ENCODE measurements at places on chromosomes 2 and 18.

GRCh38 chr2:239396881-239397681, 3.7 kb downstream of the HDAC4 start:
- H3K27ac ChIP-seq = no peak overlapping the region
- no peak overlapping the region for H3K4me3 ChIP-seq
- peak; percentile 43 for DNase-seq
- H3K27me3 ChIP-seq = no peaks in the 10 kb centered on the region
- H3K36me3 ChIP-seq = no peaks in the 10 kb centered on the region
- no peaks in the 10 kb centered on the region for H3K4me1 ChIP-seq

DNA sequence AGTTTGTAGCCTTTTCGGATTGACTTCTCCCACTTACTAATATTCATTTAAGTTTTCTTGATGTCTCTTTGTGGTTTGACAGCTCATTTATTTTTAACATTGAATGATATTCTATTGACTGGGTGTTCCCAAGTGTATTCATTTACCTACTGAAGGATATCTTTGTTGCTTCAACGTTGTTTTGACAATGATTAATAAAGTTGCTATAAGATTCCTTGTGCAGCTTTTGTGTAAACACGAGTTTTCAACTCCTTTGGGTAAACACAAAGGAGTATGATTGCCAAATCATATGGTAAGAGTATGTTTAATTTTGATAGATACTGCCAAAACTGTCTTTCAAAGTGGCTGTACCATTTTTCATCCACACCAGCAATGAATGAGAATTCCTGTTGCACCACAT, 1200.9 kb downstream of the DSC3 start:
- no peak for DNase-seq
- no peaks in the 10 kb centered on the region for H3K4me1 ChIP-seq
- no peaks in the 10 kb centered on the region for H3K27me3 ChIP-seq
- H3K36me3 ChIP-seq = no peaks in the 10 kb centered on the region

DNA sequence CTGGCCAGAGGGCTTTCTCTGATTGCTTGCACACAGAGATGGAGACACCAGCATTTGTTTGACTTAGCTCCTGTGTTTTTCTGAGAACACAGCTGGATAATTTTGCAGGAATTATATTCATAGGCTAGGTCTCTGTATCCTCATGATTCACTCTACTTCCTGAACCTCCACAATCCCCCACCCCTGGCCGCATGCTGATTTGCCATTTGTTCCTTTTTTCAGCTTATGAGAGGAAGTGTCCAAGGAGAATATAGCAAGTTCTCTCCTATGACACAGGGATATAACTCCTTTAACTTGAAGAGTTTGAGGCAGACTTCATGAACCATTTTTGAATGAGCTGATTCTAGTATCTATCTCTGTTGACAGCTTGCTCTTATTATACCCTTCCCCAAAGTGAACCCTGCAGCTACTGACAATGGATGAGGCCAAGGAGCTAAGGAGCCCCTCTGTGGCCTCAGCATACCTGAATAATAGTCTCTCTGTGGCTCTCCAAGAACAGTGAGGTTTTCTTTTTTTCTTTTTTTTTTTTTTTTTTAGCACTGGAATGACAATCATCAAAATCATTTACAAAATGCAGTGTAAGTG, 15.4 kb downstream of the CAVIN2 start:
- no peak overlapping the region for H3K27ac ChIP-seq
- H3K36me3 ChIP-seq = no peaks in the 10 kb centered on the region
- H3K27me3 ChIP-seq = no peaks in the 10 kb centered on the region
- H3K4me3 ChIP-seq = no peak overlapping the region

GRCh38 chr2:225027061-225027762, 15.1 kb downstream of the DOCK10 start:
- H3K36me3 ChIP-seq = no peaks in the 10 kb centered on the region
- no peaks in the 10 kb centered on the region for H3K27me3 ChIP-seq
- no peaks in the 10 kb centered on the region for H3K4me1 ChIP-seq
- DNase-seq = no peak
- no peak overlapping the region for H3K4me3 ChIP-seq
- no peak overlapping the region for H3K27ac ChIP-seq

GRCh38 chr2:175766880-175767279, 235.2 kb downstream of the LNPK start:
- no peak overlapping the region for H3K27ac ChIP-seq
- no peaks in the 10 kb centered on the region for H3K4me1 ChIP-seq
- no peaks in the 10 kb centered on the region for H3K27me3 ChIP-seq
- DNase-seq = no peak
- no peaks in the 10 kb centered on the region for H3K36me3 ChIP-seq

DNA sequence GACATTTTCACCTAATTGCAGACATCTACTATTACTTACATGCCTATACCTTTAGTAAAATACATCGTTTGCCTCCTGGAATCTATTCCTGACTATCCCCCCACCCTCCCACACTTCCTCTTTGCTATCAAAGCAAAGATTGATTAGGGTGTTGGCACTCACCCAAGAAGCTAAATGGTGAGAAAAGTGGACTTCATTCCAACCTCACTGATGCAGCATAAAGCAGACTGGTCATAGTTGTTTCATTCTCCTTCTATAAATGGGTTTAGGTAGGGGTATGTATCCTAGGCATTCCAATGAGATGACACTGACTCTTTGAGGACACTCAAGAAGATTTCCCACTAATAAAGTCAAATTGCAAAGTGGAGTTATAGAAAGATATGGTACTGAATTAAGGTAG, 97.4 kb downstream of the LRP1B start:
- no peak overlapping the region for H3K4me3 ChIP-seq
- no peak for DNase-seq
- peaks cover 2% of the 10 kb centered on the region for H3K4me1 ChIP-seq
- no peaks in the 10 kb centered on the region for H3K27me3 ChIP-seq
- no peak overlapping the region for H3K27ac ChIP-seq

DNA sequence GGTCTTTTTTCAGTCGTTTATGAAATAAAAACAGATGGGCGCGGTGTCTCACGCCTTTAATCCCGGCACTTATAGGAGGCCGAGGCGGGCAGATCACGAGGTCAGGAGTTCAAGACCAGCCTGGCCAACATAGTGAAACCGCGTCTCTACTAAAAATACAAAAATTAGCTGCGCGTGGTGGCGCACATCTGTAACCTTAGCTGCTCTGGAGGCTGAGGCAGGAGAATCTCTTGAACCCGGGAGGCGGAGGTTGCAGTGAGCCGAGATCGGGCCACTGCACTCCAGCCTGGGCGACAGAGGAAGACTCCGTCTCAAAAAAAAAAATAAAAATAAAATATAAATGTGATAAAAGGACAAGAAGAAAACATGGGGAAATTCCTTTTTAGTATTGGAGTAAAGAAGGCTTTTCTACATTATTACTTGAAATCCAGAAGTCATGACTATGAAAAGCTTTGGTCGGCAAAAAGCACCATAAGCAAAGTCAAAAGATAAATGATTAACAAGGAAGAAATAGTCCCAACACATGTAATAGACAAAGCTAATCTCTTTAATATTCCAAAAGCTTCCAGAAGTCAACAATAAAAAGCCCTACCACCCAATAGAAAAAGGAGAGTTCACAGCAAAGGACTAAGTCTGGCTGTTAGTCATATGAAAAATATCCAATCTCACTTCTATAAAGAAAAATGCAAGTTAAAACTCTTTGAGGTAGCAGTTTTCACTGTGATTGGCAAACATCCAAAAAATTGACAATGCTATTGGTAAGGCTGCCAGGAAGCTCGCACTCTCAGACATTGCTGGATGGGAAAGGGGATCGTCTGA, 1.4 kb upstream of the FAM168B start:
- H3K27ac ChIP-seq = no peak overlapping the region
- H3K4me3 ChIP-seq = no peak overlapping the region
- no peaks in the 10 kb centered on the region for H3K27me3 ChIP-seq
- DNase-seq = no peak
- no peaks in the 10 kb centered on the region for H3K4me1 ChIP-seq

GRCh38 chr2:19041434-19042041, 316.9 kb downstream of the OSR1 start:
- no peaks in the 10 kb centered on the region for H3K36me3 ChIP-seq
- H3K27me3 ChIP-seq = no peaks in the 10 kb centered on the region
- no peak overlapping the region for H3K27ac ChIP-seq
- no peak for DNase-seq

DNA sequence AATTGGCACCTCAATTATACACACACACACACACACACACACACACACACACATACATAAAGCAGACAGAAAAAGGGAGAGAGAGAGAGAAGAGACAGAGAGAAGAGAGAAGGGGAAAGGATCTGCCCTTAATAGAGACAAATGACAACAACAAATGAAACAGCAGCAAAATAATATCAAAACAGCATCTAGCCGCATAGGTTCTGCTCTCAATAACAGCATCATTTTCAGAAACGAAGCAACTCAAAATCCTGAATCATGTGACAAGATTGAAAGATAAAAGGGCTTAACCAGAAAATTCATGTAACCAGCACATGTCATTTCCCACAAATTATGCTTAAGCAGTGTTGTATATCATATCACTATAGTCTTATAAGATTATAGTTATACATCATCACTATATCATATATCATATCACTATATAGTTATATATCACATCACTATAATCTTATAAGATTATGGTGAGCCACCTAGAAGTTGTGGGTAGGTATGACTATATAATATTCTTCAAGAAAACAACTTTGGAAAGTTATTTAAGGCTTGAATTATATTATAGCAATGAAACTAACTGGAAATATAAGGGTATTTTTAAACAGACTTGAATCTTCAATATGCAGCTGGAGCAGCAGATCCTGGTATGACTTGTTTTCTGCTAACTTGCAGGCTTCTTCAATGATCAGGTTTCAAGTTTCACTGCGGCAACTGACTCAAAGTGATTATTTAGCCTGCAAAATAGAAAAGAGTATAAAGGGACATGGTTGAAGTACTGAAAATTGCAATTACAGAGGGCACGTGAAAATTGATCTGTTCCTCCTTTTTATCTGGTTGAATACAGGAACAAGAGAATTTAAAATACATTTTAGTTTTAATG, 16.1 kb upstream of the VPS54 start:
- H3K27ac ChIP-seq = no peak overlapping the region
- no peak overlapping the region for H3K4me3 ChIP-seq
- no peak for DNase-seq
- no peaks in the 10 kb centered on the region for H3K4me1 ChIP-seq

GRCh38 chr2:73177645-73178255, 24.6 kb upstream of the NOTO start:
- no peak overlapping the region for H3K27ac ChIP-seq
- H3K36me3 ChIP-seq = no peaks in the 10 kb centered on the region
- no peak overlapping the region for H3K4me3 ChIP-seq
- DNase-seq = no peak

DNA sequence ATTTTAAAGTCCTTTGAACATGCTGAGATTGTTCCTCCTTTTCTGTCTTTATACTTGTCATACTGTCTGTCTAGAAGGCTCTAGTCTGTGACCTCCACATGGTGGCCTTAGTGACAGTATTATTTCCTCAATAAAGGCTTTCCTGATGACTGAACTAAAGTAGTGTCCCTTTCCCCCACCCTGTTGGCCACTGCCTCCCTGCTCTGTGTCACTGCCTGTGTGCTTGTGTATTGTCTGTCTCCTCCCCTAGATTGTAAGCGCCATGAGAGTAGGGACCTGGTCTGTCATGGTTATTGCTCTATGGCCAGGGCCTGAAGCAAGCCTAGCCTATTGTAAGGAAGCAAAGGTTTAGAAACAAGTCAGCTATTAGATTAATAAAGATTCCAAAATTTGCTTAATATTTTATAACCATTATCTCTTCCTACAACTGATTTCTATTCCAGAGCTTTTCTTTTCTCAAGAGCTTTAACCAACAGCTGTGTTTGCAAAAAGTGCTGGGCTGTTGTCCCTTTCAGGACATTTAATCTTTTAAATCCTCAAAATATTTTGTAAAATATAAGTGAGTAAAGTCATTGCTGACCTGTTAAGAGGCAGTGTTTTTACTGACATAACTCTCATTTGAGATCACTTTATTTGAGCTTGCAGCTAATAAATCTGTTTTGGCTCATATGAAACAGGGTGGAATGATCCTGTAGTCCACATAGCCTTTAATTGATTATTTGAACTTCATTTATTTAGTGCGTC, 35.5 kb downstream of the DIS3L2 start:
- H3K36me3 ChIP-seq = no peaks in the 10 kb centered on the region
- H3K4me1 ChIP-seq = no peaks in the 10 kb centered on the region
- no peak for DNase-seq
- H3K4me3 ChIP-seq = no peak overlapping the region
- no peaks in the 10 kb centered on the region for H3K27me3 ChIP-seq

- H3K4me3 ChIP-seq = no peak overlapping the region
- H3K36me3 ChIP-seq = no peaks in the 10 kb centered on the region
- H3K4me1 ChIP-seq = no peaks in the 10 kb centered on the region
- H3K27me3 ChIP-seq = no peaks in the 10 kb centered on the region
Observed at GRCh38 chr18:28124131-28125029, 52.5 kb downstream of the CDH2 start.

DNA sequence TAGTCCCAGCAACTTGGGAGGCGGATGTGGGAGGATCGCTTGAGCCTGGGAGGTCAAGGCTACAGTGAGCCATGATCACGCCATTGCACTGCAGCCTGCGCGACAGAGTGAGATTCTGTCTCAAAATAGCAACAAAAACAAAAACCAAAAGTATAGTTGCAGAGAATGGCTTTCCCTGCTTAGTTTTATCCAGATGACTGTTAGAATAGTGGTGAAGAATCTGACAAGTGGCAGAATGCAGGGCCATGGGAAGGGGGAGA, 53.8 kb downstream of the NEDD4L start:
- DNase-seq = no peak
- peaks cover 10% of the 10 kb centered on the region for H3K4me1 ChIP-seq
- no peak overlapping the region for H3K27ac ChIP-seq
- no peaks in the 10 kb centered on the region for H3K27me3 ChIP-seq

DNA sequence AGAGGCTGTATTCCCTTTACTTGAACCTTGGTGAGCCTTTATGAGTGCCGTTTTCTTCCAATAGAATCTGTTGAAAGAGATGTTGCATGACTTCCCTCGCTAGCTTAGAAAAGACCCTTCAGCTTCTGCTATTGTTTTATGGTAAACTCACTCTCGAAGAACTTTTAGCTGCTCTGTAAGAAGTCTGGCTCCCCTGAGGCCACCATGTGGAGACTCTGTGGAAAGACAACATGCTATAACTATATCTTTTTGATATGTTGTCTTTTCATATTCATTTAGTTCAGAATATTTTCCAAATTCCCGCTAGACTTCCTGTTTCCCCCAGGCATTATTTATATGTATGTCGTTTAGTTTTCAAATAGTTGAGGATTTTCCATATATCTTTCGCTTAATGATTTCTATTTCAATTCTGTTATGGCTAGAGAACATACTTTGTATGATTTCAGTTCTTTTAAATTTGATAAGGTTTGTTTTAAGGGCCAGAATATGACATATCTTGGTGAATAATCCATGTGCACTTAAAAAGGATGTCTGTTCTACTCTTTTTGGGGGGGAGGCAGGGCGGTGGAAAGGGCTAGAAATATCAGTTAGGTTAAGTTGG, 64.1 kb downstream of the PTPN4 start:
- no peak overlapping the region for H3K27ac ChIP-seq
- no peak overlapping the region for H3K4me3 ChIP-seq
- no peaks in the 10 kb centered on the region for H3K36me3 ChIP-seq

- H3K27ac ChIP-seq = no peak overlapping the region
- no peaks in the 10 kb centered on the region for H3K27me3 ChIP-seq
- H3K4me3 ChIP-seq = no peak overlapping the region
- H3K36me3 ChIP-seq = no peaks in the 10 kb centered on the region
Observed at GRCh38 chr2:56522605-56523089, 338.9 kb downstream of the CCDC85A start.

GRCh38 chr2:63840785-63841253, 877 bp upstream of the UGP2 start:
- DNase-seq = peak; percentile 99
- H3K27ac ChIP-seq = peak overlapping the region; percentile 100
- H3K4me3 ChIP-seq = peak overlapping the region; percentile 78
- H3K27me3 ChIP-seq = no peaks in the 10 kb centered on the region

Data from mesendoderm (in vitro differentiated cells).